ENCODE measurements at places on chromosomes 3 and 15.

- DNase-seq, result peak; percentile 37
Observed at GRCh38 chr3:156518726-156519125, 36.2 kb downstream of the SSR3 start.

DNA sequence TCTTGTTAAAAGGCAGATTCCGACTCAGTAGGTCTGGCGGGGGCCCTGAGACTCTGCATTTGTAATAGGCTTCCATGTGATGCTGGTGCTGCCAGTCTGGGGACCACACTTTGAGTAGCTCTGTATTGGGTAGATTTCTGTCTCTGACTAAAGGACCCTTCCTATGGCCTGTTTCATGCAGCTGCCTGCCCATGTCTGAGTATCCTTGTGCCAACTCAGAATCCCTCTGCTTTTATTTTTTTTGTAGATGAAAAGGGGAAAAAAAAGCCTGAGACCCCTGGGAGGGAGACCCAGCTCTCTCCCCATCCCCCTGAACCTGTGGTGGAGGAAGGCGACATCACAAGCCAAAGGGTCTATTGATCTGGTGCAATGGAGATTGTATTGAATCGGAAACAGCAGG, 81.9 kb downstream of the EBLN2 start:
- no peak for DNase-seq

GRCh38 chr15:59548501-59549226, 62.9 kb upstream of the GCNT3 start:
- DNase-seq, result no peak

DNA sequence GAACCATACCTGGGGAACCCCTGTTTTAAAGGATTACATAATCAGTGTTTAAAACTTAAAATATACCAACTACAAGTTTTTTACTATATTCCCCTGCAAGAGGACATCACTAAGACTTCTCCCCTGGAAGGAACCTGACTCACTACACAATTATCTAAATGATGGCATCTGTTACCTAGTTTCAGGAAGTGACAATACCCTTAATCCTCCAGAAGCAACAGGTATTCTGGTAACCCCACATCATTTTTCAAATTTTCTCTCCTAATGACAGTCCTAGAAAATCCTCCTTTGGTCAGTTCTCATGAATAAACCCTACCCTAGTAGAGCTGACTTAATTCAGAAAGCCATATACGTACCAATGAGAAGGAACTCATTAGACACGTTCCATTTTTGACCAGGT, 78.4 kb downstream of the RFX7 start:
- DNase-seq, result no peak

GRCh38 chr3:187728248-187728647, 17.0 kb downstream of the BCL6 start:
- DNase-seq, result no peak

GRCh38 chr3:11178421-11178820, 24.1 kb downstream of the HRH1 start:
- no peak for DNase-seq

DNA sequence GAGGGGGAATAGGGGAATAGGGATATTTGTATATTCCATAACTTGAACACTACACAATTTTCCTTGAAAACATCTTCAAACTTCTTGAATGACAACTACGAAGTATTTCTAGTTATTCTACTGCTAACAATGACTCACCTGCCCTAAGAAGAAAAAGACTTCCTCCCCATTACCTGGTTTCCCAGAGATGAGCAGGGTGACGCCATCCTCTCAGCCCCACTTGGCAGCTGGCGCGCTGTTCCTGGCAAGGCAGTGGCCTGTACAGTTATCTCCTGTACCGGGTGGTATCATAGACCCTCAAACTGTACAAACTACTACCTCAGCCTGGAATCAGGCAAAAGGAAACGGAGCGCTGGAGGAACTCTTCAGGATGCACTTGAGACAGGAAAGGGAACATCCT, 10.4 kb downstream of the WDR82 start:
- DNase-seq, result no peak

- no peak for DNase-seq
Observed at GRCh38 chr15:77689821-77690220, 57.1 kb upstream of the LINGO1 start.

DNA sequence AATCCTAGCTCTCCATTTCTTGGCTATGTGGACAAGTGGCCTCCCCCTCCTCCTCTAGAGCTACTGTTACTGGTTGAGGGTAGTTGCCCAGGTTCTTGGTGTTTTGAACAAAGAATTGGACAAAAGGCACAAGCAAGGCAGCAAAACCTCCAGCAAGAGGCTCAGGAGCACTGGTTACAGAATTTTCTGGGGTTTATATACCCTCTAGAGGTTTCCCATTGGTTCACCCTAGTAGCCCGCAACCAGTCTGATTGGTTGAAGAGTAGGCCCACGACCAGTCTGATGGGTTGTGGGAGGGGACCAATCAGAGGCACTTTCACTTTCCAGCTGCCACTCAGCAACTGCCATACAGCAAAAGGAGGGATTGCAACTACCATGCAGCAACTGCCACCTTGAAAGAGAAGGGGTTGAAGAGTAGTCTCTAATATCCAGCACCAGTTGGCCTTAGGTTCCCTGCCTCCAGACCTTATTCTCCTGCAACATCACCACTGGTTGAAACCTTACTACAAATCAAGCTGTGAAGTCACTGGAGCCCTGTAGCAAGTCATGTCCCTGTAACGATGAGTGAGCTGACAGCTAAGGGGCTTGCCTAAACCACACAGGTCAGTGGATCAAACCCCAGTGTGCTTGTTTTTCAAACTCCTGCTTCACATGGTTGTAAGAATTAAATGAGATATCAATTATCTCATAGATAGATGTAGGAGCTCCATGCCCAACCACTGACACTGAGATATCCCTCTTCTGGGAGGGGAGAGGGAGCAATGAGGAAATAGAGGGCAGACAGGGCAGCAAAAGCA, 2.9 kb upstream of the C15orf39 start:
- DNase-seq, result no peak

DNA sequence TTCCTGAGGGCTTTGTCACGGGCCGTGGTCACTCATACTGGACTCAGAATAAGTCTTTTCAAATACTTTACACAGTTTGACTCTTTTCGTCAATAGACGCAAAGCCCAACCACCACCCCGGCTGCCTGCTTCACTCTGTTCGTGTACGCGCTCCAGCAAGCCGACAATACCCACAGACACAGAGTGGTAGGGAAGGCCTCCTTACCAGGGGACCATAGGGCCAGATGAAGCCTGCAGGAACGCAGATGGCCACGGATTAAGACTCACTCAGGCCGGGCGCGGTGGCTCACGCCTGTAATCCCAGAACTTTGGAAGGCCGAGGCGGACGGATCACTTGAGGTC, 29.7 kb downstream of the EFCAB12 start:
- DNase-seq, result peak; percentile 25

All from NCI-H524 treated with DMSO at 0.1 percent for 48 hours (cell line).